ENCODE measurements at places on chromosomes 7 and 10.

DNA sequence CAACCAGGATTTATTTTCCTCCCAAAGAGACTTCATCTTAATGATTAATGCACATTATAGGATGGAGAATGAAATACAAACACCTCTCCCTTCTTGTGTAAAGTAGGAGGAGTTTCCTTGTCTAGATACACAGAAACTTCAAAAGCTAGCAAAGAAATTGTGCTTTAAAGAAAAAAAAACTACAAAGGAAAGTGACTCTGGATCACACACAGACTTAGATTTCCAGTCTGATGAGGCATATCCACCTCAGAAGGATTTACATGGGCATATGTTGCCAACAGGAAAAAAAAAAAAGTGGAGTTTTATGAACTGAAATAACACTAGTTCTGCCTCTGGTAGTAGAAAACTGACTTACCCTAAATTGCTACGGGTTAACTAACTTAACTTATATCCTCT, 449.6 kb downstream of the KCNMA1 start:
- no peak for DNase-seq

GRCh38 chr7:3880228-3880987, 579.4 kb downstream of the SDK1 start:
- no peak for DNase-seq

DNA sequence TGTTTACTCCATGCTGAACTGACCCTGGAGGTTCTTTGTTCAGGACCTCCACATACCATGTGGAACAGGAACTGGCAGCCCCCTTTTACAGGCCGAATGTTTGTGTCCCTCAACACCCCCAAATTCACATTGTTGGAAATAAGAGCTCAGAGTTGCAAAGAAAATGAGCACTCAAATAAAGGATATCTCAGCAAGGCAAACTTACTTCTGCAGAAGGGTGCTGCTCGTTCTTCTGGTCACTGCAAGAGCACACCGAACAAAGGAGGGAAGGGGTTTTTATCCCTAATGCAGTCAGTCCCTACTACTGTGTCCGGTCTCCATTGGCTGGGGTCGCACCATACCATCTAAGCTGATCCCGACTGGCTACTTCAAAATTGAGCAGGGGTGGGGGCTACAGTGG, 68.1 kb downstream of the PYROXD2 start:
- DNase-seq, result no peak

DNA sequence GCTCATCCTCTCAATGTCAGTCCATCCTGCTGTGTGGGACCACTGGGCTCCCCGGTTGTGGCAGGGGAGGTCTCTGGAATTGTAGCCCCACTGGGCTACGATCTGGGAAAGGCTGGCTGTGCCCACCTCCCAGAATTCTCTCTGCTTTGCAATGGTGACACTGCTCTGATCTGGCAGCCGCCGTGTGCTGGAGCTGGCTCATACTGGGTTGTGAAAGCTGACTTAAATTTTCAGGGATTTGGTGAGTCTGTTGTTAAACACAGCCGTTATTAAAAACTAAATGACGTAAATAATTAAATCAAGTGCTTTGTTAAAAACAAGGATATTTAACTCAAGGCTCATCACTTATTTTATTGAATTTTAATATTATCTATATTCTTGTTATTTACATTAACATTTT, 160.0 kb downstream of the TAX1BP1 start:
- no peak for DNase-seq

GRCh38 chr7:128406314-128407232, 3.2 kb downstream of the IMPDH1 start:
- DNase-seq, result no peak

DNA sequence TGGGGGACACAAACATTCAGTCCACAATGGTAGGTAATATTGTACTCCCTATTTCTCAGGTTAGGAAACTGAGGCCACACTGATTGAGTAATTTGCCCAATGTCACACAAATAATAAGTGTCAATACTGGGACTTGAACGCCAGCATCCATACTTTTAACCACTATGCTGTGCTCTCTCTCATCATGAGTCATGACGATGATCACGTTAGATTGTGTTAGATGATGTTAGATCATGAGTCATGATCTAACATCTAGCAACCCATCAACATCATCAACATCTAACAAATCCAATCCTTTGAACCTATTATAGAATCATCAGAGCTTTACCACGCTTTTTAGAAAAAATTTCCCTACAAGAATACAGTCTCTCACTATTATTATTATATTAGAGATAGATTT, 28.1 kb upstream of the HERPUD2 start:
- DNase-seq, result no peak

GRCh38 chr7:19572566-19572965, 136.3 kb downstream of the POLR1F start:
- DNase-seq, result no peak

DNA sequence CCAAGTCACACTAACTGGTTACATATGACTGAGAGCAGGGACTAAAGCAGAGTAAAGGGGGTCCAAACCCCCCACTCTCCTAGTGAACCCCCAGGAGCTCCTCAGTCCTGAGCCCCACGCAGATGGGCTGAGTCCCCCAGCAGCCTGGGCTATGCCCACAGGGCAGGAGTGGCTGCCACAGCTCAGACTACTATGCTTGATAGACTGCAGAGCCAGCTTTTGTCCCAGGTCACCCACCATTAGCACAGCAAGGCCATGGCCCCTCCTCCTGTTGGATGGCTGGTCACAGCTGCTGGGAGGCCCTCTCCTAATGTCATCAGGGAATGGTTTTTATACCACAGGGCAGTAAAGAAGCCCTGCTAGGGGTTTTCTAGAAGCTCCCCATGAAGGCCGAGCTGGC, 46.3 kb upstream of the FGFR2 start:
- no peak for DNase-seq

- no peak for DNase-seq
These were observed 23.4 kb upstream of the LIPA start for GRCh38 chr10:89274928-89275327.

- no peak for DNase-seq
These were observed 12.5 kb upstream of the CH25H start for GRCh38 chr10:89219513-89220218.

DNA sequence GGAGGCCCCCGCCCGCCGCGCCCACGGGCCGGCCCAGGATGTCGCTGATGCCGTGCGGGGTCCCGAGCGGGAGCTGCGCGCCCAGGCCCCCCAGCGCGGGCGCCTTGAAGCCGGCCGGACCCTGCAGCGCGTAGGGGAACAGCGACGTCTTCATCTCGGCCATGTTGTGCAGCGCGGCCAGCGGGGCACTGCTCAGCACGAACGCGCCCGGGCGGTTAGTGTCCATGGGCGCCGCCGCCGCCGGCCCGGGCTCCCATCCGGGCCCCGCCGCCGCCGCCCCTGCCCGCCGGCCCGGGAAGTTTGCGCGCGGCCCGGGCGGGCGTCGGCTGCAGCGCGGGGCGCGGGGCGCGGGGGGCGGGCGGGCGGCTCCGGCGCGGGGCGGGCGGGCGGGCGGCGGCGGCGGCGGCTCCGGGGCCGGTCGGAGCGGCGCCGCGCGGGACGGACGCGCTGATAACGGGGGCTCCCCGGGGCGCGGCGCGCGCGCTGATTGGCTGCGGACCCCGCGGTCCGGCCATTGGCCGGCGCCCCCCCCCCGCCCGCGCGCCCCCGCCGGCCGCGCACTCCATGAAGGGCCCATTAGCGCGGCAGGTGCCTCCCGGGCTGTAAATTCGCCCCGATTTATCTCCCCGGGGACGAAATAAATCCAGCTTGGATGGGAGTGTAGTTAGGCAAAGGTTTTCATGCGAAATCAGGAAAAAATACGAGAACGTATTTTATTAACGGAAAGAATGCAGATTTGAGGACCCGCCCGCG, at the start of gene NKX6-2:
TSS of gene NKX6-2 (minus strand) at position 425 of the 753 bp plus-strand sequence. CDS start at position 226, 199 bp downstream.
- no peak for DNase-seq

DNA sequence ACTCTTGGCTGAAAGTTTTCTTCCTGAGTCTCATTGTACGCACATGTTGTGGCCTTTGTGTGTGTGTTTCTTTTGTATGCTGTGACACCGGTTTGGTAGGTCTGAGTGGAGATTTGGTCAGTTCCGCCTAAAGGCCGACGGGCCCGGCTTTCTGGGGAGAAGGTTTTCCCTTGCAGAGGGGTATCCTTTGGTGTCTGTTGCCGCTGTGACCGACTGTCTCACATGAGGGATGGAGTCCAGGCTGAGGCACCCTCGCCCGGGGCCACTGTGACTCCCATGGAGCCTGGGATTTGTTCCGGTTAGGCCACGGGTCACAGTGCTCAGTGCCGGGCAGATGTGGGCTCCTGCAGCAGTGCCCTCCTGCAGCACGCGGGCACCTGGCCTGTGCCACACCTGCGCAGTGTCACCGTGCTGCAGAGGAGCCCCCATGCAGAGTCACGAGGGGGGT, 19.4 kb downstream of the INPP5A start:
- no peak for DNase-seq

- no peak for DNase-seq
These were observed 13.3 kb downstream of the ST7 start for GRCh38 chr7:116966601-116967000.

- no peak for DNase-seq
These were observed 5.3 kb upstream of the LRRC61 start for GRCh38 chr7:150317748-150318444.

DNA sequence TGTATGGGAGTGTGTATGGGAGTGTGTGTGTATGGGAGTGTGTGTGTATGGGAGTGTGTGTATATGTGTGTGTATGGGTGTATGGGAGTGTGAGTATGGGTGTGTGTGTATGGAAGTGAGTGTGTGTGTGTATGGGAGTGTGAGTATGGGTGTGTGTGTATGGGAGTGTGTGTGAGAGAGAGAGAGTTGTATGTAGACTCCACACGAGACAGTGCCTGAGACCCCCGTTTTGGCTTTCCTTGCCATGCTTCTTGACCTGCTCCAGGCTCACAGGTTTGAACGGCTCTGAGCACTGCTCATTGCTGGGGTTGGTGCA, 49.7 kb downstream of the COL17A1 start:
- no peak for DNase-seq

DNA sequence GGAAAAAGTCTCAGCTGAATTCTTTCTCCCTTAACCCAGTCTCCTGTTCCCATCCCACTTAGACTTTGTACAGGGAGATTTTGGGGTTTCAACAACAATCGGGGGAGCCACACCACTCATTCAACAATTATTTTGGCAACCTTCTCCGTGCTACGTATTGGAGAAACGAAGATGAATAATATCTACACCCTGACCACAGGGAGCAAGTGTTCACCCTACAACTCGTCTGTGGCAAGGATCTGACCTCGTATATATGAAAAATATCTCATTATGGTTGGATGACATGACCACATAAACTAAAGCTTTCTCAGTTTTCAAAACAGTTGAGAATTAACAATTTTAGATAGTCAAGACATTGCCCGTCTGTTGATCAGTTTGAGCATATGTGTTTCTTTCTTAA, 302.1 kb downstream of the CACNA2D1 start:
- no peak for DNase-seq

- no peak for DNase-seq
These were observed 225.6 kb downstream of the LRRTM3 start for GRCh38 chr10:67151471-67151870.

DNA sequence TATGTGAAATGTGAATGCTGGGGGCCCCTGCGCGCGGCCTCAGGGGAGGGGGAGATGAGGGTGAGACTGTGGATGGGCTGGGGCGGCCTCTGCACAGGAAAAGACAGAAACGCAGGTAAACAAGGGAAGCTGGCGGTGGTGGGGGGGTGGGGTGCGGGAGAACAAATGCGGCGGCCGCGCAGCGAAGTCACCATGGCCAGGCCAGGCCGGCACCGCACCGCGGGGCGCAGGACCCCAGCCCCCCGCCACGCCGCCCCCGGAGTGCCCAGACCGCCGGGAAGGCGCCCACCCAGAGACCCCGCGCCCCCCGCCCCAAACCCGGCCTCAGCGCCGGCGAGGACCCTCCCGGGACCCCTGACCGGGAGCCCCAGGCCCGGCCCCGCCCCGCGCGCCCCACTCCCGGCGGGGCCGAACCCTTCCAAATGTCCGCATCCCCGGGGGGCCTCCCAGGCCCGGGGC, 14.5 kb upstream of the DNAAF5 start:
- no peak for DNase-seq

DNA sequence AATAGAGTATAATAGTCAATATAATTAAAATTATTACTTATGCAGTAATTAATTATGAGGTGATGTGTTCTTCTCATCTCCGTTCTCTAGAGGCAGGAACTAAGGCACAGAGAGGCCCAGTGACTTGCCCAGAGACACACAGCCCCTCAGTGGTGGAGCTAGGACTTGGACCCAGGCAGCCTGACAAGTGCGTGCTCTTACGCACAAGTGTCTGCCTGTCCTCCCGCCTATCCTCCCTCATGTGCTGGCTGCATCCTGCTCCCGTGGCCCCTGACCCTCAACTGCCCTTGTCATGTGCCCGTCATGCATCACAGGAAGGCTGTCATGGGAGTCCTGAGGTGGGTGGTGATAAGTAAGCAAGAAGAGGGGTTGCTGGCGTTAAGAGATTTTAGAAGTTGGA, 14.3 kb downstream of the IL2RA start:
- no peak for DNase-seq
